Jurkat, Clone E6-1 (cell line): ENCODE measurements at places on chromosomes 3 and 15.

DNA sequence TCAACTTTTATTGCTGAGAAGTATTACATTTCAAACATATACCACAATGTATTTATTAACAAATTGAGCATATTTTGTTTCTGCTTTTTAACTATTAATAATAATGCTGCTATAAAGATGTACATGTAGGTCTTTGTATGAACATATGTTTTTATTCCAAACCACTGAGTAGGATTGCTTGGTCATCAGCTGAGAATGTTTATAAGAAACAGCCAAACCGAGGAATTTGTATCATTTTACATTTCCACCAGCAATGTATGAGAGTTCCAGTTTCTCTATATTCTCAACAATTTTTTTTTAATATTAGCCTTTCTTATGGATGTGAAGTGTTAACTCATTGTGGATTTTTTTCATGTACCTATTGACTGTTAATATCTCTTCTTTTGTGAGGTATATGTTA, 119.5 kb upstream of the MDFIC2 start:
- no peak for DNase-seq

GRCh38 chr3:114582929-114583328, 289.1 kb downstream of the TIGIT start:
- DNase-seq, result no peak

- DNase-seq, result no peak
Observed at GRCh38 chr15:62950462-62950931, 92.0 kb upstream of the TPM1 start.

DNA sequence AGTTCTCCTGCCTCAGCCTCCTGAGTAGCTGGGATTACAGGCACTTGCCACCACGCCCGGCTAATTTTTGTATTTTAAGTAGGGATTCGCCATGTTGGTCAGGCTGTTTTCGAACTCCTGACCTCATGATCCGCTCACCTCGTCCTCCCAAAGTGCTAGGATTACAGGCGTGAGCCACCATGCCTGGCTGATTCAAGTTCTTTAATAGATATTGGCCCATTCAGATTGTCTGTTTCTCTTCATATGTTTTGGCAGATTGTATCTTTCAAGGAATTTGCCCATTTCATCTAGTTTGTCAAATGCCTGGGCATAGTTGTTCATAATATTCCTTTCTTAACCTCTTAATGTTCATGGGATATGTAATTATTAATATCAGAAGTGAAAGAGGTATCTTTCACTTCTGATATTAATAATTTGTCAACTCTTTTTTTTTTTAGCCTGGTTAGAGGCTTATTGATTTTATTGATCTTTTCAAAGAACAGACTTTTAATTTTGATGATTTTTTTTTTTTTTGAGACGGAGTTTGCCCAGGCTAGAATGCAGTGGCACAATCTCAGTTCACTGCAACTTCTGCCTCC, 40.2 kb upstream of the ZFAND6 start:
- no peak for DNase-seq

DNA sequence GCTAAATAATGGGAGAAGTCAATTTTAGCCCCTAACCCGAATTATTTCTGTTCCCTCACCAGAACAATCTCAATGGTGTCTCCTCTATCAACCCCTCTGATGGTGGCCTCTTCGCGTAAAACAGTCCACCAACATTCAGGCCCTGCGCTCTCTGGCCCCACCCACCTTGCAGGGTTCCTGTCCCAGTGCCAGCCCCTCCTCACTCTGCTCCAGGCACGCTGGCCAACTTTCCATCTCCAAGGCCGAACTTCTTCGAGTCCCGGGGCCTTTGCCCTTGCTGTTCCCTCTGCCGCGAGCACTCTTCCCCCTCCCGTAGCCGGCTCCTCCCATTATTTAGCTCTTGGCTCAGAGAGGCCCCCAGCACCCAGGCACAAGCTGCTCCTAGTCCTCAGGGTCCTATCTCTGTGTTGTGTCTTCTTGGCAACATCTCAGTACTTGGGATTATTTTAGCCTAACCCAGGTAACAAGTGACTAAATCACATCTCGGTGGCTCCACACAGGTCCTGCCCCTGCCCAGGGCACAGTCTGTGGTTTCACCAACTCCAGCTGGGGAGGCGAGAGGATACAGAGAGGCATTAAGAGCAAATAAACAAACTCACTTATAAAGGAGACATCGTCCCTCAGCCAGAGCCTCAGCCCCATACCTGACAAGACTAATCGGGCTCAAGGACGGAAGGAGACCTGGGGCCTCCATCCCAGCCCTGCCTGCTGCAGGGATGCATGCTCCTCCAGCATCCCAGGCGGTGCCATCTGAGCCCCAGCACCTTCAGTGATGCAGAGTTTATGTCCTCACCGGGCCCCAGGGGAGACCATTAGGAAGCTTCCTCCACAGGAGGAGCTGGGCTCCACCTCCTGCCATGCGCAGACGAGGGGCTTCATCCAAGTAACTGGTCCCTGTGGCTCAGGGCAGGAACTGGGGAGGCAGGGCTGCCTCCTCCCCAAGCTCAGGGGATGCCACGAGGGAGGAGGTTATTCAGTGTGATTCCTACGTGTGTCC, 19.7 kb upstream of the IQSEC1 start:
- DNase-seq, result no peak

GRCh38 chr3:62318752-62319569, 54.4 kb downstream of the FEZF2 start:
- peak; percentile 0 for DNase-seq

GRCh38 chr3:264394-265156, 68.0 kb downstream of the CHL1 start:
- no peak for DNase-seq

- no peak for DNase-seq
Observed at GRCh38 chr3:172915911-172916514, 165.5 kb downstream of the ECT2 start.

DNA sequence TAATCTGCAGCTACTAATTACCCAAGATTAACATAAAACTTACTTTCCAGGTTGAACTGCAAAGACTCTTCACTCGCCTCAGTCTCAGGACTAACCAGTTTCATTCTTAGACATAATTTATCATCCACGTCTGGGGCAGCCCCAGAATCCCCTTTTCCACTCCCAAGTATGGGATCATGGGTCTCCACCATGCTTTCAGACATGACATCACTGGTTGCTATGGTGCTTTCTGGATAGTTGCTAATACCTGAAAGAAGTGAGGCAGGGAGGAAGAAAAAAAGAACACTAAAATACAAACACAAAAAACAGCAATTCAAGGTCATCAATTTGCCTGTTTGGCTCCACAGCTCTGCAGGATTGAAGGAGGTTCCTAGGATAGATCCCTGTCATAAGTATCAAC, 46.6 kb downstream of the TP53BP1 start:
- no peak for DNase-seq

DNA sequence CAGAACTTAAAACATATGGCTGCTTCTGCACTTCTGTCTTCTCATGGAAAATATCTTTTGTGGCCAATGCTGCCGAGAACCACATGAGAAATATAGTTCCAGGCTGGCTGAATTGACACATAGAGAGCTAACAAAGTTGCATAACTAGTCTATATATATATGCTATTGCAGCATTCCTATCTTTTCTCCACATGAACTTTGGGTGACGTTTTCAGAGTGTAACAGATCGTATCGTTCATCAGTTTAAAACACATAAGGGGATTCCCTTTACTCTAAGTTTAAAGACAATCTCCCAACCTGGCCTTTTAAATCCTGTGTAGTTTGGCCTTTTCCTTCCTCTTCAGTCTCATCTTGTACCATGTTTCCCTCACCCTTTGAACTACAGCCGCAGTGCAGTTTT, 394.2 kb upstream of the CBLB start:
- DNase-seq, result no peak

DNA sequence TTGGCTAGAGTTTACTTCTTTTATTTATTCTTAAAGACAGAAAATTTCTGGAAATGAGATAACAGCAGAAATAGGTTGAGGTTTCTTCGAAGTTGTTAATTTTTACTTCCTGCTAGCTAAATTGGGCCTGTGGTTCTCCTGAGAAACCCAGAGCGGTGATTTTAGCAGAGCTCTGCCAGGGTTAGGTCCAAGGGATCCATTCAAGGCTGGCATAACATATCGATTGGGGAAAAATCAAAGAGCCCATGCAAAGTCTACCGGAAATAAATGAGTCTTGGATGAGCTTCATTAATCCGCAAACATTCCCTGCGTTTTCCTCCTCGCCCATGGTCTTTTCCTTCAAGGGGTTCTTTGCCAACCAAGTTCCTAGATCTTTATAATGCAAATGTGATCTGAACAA, 30.8 kb upstream of the MASP1 start:
- no peak for DNase-seq

- no peak for DNase-seq
Observed at GRCh38 chr3:182445576-182445975, 347.7 kb upstream of the ATP11B start.

GRCh38 chr15:31046759-31047359, 54.7 kb downstream of the TRPM1 start:
- DNase-seq, result no peak

GRCh38 chr15:27967541-27967940, 131.6 kb downstream of the OCA2 start:
- DNase-seq, result no peak

DNA sequence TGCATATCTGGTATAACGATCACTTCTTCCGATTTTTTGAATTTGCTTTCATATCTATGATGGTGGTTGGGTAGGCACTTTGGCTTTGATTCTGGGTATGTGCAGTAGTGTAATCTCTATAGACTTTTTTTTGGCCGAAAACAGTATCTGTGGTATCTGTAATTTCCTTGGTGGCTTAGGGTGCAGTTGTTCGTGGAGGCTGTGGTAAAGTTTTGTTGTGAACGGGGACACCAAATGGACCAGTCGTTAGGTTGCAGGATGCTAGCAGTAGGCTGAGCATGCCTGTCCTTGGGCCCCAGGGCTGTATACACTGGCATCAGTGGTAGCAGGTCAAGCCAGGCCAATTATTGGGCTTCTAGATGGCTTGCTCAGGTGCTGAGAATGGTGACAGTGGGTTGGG, 55.2 kb downstream of the CCDC66 start:
- DNase-seq, result peak; percentile 63

- DNase-seq, result peak; percentile 17
Observed at GRCh38 chr3:31696009-31696297, 163.2 kb downstream of the STT3B start.

GRCh38 chr3:143856252-143856970, 8.1 kb upstream of the SLC9A9 start:
- no peak for DNase-seq

DNA sequence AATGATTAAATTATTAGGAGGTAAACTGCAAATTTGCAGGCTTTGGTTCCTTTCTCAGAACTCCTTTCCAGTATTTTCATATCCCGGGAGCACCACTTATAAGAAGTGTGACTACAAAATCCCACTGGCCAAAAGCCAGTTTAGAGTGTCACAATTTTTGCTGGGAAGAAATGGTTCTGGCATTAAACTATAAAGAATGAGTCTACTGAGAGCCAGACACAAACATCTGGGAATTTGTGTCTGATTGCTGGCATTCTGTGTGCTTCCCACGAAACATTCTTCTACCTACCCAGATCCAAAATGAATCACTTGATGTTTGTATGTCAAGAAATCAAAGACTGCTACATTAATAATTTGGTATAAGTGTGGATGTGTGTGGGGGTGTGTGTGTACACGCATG, 82.8 kb downstream of the DUT start:
- no peak for DNase-seq

- DNase-seq, result no peak
Observed at GRCh38 chr15:71709808-71710418, 100.4 kb upstream of the NR2E3 start.

- DNase-seq, result no peak
Observed at GRCh38 chr3:59753808-59754450, 704.1 kb upstream of the CFAP20DC start.

DNA sequence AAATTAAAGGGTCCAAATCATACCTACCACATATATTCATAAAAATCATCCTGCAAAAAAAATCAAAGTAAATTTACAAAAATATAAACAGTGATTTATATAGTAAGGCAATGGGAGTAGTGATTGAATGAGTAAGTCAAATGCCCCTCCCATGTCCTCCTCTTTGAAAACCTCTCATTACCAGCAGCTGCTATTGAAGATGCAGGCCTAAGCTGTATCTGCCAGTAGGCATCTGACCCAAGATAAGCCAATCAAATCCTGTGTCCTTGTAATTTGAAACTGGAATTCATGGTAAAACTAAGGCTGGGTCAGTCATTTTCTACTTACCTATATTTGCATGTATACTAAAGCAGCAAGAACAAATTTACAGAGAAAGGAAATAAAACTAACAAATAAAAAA, 60.4 kb upstream of the POU1F1 start:
- no peak for DNase-seq

- DNase-seq, result no peak
Observed at GRCh38 chr3:196650740-196651311, 11.3 kb downstream of the NRROS start.

DNA sequence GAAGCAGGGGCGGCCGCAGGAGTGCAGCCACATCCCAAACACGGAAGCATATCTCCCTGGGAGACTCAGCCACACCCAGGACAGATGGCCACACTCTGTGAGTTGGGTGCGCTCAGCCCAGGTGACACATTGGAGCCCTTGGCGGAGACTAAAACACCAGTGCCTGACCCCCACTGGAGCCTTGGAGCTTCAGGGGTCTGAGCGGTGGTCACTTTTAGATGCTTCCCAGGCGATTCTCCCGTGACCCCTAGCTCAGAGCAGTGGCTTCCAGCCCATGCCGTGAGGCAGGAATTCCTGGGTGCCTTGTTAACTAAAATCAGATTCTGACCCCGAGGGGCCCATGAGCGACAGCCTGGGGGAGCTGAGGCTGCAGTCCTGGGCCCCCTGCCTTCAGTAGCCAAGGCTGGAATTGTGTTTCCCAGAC, 54.5 kb downstream of the PLXNA1 start:
- DNase-seq, result no peak

GRCh38 chr3:31839144-31839917, 141.7 kb downstream of the OSBPL10 start:
- DNase-seq, result no peak

DNA sequence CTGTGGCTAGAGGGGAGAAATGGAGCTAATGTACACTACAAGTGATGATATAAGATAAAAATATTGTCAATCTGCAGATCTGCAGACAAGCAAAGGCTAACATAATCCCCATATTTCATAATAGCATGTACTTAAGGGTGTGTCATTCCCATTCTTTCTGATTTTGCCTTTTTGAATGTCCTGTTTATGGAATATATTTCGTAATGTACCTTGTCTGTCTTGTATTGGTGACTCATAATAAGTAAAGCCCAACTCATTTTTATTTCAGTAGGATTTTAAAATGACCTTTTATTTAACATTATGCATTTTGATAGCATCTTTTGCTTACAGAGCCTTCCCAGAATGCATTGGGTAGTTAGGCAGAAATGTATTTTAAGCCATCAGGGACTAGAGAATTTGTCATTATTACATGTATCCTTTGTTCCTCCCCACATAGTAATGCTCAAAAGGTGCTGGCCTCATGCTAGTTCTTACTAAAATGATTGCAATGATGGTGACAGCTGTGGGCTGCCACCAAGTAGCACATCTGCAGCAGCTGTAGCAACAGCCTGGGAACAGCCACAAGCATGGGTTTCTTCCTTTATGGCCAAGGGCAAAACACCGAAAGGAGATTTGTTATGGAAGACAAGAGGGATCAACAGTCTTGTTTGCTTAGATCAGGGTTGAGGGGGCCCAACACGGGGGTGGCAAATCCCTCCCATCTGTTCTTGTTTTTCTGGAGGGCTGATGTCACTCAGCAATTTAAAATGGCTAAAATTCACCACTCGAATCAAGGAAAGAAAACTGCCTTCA, 188.5 kb downstream of the CADPS start:
- no peak for DNase-seq
